ENCODE measurements at places on chromosomes 5 and 9. TPM values are rescaled to one million over a fixed set of nuclear protein-coding genes. Genes with fewer than 3 reads are reported as not detected.

Gene CDKN2AIPNL
- 39.6 TPM for total RNA-seq

Gene C6
- not detected for total RNA-seq

Gene PCDHA4
- 1.5 TPM for total RNA-seq

Gene ITGA1
- total RNA-seq: 1.1 TPM

Gene EDIL3
- total RNA-seq: 0.16 TPM

Gene DMGDH
- total RNA-seq: not detected

Gene EXOSC2
- 48.2 TPM for total RNA-seq

Gene LPAR1
- total RNA-seq: 21.4 TPM

Gene PAEP
- 0.45 TPM for total RNA-seq

Gene COX7C
- 601 TPM for total RNA-seq

Data from A549 treated with Mapracorat at 1 μM for 4 hours (cell line).